ENCODE measurements at places on chromosomes 5 and 9. TPM values are rescaled to one million over a fixed set of nuclear protein-coding genes. Genes with fewer than 3 reads are reported as not detected.

ZNF782 gene
- 8.8 TPM for total RNA-seq

NR2F1-AS1 gene
- total RNA-seq: 18.1 TPM

ASPN gene
- total RNA-seq: not detected

GLDC gene
- 39.8 TPM for total RNA-seq

FOXD4L5 gene
- total RNA-seq: 0.27 TPM

ATG12 gene
- 31.9 TPM for total RNA-seq

SLC46A2 gene
- 0.73 TPM for total RNA-seq

KCNN2 gene
- total RNA-seq: 0.68 TPM

DENND1A gene
- total RNA-seq: 12.0 TPM

PCDHB13 gene
- total RNA-seq: 7.0 TPM

SMIM32 gene
- total RNA-seq: 0.96 TPM

SYK gene
- 0.14 TPM for total RNA-seq

SAXO1 gene
- total RNA-seq: 0.41 TPM

SPAG8 gene
- 21.9 TPM for total RNA-seq

FGF18 gene
- total RNA-seq: 0.62 TPM

MLANA gene
- 0.23 TPM for total RNA-seq

NUTM2G gene
- total RNA-seq: 3.6 TPM

Data from motor neuron (in vitro differentiated cells).